ENCODE measurements at places on chromosomes 4 and X. TPM values are rescaled to one million over a fixed set of nuclear protein-coding genes. Genes with fewer than 3 reads are reported as not detected.

DNA sequence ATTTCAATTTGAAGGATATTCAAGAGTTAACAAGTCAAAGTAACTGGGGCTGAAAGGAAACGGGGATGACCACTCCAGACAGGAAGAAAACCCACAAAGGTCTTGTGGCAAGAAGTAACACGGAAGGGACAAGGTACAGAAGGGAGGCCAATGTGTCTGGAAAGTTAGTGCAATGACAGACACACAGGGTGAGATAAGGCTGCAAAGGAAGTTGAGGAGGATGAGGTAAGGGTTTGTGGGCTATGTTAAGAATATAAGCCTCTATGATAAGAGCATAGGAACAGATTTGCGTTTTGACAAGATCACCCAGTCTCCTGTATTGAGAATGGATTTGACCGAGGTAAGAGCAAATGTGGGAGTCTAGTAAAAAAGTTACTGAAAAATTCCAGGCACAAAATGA, 21.9 kb upstream of the EMCN start:
- no peaks in the 10 kb centered on the region for H3K4me1 ChIP-seq
- no peaks in the 10 kb centered on the region for H3K27me3 ChIP-seq
- H3K4me3 ChIP-seq, result no peak overlapping the region
- no peak overlapping the region for H3K27ac ChIP-seq

DNA sequence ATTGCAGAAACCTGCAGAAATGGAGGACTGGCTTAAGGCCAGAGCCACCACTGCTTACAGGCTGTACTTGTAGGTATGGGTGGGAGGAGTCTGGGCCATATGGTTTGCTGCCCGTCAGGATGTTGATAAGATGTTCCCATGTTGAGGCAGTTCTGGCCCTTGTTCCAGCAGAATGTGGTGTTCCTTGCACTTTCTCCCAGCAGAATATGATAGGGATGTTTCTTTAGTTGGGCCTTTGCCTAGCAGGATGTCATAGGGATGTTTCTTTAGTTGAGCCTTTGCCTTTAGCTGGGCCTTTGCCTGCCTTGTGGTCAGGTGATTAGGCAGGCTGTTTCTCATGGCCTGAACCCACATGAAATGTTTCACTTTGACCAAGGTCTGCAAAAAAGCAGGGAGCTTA, 139.1 kb upstream of the PAQR3 start:
- no peak overlapping the region for H3K27ac ChIP-seq
- no peaks in the 10 kb centered on the region for H3K4me1 ChIP-seq
- H3K36me3 ChIP-seq, result no peaks in the 10 kb centered on the region
- no peak overlapping the region for H3K4me3 ChIP-seq
- no peaks in the 10 kb centered on the region for H3K27me3 ChIP-seq

DNA sequence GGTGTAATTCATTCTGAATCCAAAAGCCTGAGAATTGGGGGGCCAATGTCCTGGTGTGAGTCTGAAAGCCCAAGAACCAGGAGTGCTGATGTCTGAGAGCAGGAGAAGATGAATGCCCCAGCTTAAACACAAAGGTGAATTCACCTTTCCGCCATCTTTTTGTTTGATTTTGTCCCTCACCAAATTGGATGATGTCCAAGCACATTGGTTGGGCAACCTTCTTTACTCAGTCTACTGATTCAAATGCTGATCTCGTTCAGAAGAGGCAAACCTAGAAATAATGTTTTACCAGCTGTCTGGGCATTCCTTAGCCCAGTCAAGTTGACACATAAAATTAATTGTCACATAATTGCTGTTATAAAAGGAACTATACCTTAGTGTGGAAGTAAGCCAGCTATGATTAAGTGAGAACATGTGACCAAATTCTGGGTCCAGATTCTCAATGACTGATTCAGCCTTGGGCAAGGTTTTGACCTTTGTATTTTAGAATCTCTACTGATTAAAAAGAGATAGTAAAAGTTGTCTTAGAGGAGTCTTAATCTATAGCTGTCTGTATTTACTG, 34.5 kb upstream of the SLC4A4 start:
- no peaks in the 10 kb centered on the region for H3K36me3 ChIP-seq
- no peaks in the 10 kb centered on the region for H3K4me1 ChIP-seq
- no peak for DNase-seq

DNA sequence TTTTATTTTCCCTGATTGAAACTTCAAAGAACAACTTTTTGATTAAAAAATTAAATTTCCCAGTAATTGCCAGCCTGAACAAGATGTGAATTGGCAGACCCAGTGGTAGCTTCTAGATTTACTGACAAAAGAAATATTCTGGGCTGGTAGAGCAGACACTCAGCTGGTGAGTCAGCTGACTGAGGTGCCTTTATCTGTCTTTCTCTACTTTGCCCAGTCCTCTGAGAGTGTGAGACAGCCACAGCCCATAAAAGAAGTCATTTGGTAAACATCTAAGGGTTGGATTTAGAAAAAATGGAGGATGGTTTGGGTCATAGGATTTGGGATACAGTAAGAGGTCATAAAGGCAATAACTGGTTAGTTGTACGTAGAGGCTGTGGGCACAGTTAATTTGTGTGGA, 54.5 kb downstream of the CCSER1 start:
- no peak overlapping the region for H3K4me3 ChIP-seq
- no peaks in the 10 kb centered on the region for H3K27me3 ChIP-seq
- no peak overlapping the region for H3K27ac ChIP-seq
- H3K4me1 ChIP-seq, result no peaks in the 10 kb centered on the region

Gene AFM
- total RNA-seq, result not detected

DNA sequence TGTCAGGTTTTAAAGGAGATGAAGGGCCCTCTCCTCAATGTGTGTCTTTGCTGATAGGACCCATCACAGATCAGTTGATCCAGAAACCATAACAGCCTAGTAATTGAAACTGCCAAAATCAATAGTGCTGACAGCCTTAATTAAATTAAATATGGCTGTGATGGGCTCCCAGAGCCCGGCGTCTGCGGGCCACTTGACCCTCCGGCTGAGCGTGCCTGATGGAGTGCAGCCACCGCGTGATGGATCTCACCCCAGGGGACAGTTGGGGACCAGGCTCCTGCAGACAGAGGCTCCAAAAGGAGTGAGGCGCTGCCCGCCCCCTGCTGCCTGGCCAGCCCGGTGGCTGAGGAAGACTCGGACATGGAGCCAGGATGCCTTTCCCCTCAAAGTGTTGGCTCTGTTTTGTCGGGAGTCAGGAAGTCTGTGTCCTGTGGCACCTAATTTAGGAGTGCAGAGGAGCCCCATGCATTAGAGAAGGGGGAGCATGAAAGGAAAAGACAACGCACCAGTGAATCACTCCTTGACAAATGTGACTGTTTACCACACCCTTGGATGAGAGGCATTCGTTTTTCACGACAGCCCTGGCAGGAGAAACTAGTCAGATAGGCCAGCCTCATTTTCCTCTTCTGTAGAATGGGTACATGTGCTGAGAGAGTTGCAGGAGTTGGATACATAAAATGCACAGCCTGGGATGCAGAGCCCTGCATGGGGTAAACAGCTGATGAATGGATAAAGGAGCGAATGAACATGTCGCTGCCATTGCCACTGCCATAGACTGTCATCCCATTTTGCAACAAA, 40.9 kb upstream of the MSX1 start:
- no peak overlapping the region for H3K4me3 ChIP-seq
- DNase-seq, result no peak
- H3K36me3 ChIP-seq, result no peaks in the 10 kb centered on the region
- H3K27me3 ChIP-seq, result no peaks in the 10 kb centered on the region

DNA sequence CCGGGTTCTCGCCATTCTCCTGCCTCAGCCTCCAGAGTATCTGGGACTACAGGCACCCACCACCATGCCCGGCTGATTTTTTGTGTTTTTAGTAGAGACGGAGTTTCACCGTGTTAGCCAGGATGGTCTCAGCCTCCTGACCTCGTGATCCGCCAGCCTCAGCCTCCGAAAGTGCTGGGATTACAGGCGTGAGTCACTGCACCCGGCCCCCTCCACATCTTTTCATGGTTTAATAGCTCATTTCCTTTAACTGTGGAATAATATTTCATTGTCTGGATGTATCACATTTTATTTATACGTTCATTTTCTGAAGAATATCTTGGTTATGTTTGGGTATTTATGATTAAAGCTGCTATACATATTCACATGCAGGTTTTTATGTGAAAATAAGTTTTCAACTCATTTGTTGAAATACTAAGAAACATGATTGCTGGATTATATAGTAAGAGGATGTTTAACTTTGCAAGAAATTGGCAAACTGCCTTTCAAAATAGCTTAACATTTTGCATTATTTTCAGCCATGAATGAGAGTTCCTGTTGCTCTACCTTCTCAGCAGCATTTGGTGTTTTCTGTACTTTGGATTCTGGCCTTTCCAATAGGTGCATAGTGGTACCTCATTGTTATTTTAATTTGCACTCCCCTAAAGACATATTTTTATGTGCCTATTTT, 591.9 kb downstream of the TECRL start:
- no peaks in the 10 kb centered on the region for H3K27me3 ChIP-seq
- no peaks in the 10 kb centered on the region for H3K36me3 ChIP-seq
- no peak overlapping the region for H3K4me3 ChIP-seq
- DNase-seq, result no peak
- H3K4me1 ChIP-seq, result no peaks in the 10 kb centered on the region
- no peak overlapping the region for H3K27ac ChIP-seq

DNA sequence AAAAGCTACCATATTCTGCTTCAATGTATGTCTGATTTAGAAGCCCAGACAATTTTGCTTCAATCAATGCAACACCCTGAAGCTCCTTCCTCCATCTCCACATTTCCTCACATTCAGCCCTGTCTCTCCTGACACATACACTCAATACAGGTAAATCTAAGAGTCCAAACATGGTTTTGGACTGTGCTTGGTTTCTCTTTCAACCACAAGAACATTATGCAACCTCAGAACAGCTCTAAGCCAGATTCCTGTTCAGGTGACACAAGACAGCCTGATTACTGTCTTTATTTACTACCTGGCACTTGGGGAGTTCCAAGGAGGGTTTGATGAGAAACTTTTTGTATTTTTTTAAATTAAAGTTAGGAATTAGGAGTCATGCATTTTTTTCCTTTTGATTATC, 307.5 kb upstream of the SLIT2 start:
- H3K36me3 ChIP-seq, result no peaks in the 10 kb centered on the region
- no peak overlapping the region for H3K4me3 ChIP-seq
- DNase-seq, result no peak
- no peaks in the 10 kb centered on the region for H3K4me1 ChIP-seq
- H3K27me3 ChIP-seq, result no peaks in the 10 kb centered on the region

Gene MBNL3
- total RNA-seq, result 40.5 TPM
